ENCODE measurements at places on chromosomes 3 and 15.

DNA sequence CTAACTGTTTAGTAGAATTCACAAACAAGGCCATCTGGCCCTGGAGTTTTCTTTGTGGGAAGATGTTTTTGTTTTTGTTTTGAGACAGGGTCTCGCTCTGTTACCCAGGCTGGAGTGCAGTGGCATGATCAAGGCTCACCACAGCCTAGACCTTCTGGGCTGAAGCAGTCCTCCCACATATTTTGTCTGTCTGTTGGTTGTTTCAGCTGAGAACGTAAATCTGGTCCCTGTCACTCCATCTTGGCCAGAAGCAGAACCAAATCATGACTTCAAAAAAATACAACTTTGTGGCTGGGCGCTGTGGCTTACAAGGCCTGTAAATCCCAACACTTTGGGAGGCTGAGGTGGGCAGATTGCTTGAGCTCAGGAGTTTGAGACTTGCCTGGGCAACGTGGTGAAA lies 27.1 kb downstream of the MRAS start:
- DNase-seq = no peak

DNA sequence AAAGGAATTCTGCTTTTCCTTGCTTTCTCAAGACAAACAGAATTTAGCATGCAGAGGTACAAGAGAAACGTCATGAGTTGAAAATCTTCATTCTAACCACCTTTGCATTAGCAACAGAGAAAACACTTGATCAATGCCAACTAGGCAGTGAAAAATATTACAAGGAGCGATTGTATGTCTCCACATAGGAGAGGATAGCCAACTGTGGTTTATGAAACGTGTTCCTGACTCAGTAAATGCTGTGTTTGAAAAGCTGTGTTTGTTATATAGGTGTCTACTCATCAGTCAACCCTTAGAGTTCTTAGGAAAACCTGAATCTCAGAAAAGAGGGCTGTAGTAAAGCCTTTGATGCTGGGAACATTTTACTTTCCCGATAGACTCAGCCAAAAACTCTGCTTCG lies 102.4 kb downstream of the FRMD4B start:
- no peak for DNase-seq

DNA sequence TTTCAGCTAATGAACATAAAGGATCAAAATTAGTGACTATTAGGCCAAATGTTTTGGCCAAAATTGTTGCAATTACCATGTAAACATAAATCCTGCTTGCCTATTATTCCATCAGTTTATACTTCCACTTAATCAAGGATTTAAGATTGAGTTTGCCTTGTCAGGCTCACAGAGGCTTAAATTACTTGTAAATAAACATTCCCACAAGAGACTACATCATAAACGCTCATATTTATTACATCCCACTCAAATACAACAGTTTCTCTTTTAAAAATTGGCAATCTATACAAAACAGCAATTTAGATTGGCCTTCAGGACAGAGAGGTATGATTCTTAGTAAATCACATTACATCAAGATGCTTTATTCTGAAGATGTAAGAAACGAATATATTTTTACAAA lies 9.9 kb upstream of the MAP4 start:
- no peak for DNase-seq

DNA sequence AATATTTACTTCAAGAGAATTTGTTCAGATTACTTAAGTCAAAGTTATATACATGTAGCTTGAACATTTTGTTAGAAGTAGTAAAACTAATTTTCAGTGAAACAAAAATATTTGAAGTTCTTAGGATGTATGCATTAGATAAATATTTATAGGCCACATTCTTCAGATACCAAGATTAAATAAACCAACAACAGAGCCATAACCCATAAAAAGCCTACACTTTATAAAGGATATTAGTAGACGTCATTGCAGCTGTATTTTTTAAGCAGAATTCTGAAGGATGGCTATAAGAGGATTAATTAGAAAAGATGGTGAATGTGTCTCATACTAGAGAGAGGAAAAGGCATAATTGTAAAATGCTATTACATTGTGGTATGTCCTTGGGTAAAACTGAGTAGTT lies 449.7 kb upstream of the ALCAM start:
- no peak for DNase-seq

- no peak for DNase-seq
Observed at GRCh38 chr3:104561324-104561723, 805.4 kb upstream of the ALCAM start.

DNA sequence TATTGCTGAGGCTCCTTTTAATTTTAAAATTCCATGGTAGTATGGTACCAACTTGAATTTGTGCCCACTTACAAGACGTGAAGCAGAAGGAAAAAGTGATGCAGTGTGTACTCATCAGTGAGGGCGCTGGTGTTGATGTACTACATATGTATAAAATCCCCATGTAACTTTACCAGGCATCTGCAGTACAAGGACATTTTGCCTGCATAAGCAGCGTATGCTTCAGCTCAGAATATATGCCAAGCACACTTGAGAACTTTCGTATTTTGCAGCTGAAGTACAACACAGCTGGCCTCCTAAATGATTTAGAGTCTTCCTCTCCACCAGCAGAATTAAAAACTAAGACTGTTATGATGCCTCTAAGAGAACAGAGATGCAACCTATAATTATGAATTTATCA lies 108.9 kb downstream of the RYR3 start:
- DNase-seq = no peak

GRCh38 chr15:25783134-25783533 lies 80.0 kb downstream of the ATP10A start:
- no peak for DNase-seq

DNA sequence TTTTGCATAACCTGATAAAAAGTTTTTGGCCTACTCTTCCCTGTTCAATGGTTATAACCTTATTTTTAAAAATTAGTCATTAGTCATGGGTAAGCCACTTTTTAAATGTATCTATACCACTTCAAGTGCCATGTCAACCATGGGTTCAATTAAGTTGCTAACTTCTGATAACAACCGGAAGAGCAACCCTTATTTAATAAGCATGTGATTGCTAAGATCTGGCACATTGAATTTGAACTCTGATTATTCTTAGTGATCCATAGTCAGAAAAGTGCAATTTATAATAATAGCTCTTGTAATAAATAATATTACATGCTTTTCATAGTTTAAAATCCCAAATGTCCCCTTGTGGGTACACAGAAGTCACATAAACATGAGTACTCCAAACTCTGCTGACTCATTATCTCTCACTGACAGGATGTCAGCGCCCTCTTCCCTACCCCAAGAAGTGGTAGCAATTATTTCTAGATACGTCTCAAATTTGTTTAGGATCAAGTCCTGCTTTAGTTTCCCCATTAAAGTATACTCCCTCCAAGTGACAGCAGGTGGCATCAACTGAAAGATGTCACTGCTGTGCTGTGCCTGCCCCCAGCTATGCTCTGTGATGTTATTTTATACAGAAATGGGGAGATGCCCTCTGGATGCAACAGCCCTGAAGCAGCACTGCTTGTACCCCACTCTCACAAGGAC lies 18.6 kb downstream of the SAMD7 start:
- DNase-seq = no peak

DNA sequence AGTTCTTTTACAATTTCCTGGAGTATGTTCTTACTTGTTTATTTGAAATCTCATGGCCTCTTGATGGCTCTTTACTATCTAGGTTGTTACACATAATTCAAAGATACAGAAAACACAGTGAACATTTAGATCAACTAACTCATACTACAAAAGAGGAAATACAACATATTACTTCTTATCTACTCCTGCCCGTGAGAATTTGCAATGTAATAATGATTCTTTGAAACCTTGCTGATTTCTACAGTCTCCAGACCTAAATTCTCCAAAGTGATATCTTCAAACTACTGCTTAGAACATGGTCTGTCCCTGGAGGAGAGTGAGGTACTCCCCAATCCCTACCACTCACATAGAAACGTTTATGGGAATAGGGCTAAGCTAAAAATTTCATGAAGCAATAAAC lies 29.9 kb upstream of the GOLGA8B start:
- no peak for DNase-seq

All from GM12891 (cell line).